HTR-8/SVneo (cell line): ENCODE measurements at places on chromosomes 6 and 20.

DNA sequence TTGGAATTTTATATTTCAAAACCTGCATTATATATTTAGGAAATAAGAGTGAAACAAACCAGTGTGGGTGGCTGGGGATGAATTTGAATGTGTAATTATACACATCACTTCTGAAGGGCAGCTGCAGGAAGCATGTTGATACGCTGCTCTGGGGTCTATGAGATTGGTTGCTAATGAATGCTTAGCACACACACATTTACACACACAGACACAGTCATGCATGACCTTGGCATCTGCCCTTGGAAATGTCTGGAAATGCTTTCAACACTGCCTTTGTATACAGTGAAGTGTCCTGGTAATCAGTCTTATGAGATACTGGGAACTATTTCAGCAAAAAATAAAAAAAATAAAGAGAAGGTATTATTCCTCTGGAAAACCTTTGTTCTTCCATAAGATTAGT is 83.4 kb downstream of the ELOVL4 start:
- DNase-seq, result no peak

DNA sequence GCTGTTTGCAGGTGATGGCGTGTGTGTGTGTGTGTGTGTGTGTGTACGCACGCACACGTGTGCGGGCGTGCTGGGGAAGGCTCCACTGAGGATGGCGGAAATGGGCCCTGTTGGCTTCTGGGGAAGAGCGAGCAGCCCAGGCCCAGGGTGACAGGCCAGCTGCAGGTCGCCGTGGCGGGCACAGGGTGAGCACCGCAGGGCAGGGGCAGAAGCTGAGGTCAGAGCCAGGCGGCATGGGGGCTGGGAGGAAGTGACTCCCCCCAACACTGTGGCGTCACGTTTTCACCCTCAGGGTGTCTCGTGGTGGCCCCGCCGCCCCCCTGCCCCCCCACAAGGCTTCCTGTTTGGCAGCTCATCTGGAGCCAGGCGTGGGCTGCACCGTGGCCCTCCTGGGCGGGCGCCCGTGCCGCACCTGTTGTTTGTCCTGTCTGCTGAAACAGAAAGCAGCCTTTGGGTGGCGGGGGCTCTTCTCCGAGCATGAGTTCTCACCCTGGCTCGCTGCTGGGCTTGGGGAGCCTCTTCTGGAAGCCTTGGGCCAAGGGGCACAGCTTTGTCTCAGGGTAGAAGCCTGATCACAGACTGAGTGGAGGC is 7.1 kb downstream of the RBM38 start:
- DNase-seq, result no peak

DNA sequence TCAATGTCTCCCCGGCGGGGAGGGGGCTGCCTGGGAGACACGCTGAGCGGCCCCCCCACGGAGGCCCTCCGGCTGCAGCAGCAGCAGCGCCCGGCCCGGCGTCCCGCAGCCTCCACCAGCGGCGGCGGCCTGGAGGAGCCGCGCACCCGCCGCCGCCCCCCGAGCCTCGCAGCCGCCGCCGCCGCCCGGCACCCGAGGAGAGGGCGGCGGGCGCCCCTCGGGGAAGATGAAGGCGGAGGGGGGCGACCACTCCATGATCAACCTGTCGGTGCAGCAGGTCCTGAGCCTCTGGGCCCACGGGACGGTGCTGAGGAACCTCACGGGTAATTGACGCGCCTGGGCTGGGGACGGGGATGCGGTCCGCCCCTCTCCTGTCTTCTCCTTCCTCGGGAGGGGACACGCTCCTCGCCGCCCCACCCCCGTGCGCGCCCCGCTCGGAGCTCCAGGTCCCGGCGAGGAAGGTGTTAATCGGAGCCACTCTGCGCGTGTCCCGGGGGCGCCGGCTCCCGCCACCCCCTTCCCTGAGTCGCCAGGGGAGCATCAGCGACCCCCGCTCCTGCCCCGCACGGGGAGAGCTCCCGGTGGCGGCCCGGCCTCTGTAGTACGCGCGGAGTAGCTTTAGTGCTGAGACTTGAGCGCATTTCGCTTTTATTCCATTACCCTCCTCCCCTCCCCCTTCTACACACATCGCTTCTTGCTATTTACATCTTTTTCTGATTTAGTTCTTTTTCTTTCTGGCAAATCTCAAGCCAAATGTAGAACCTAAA is 686 bp downstream of the TMEM170B start:
- peak; percentile 20 for DNase-seq

DNA sequence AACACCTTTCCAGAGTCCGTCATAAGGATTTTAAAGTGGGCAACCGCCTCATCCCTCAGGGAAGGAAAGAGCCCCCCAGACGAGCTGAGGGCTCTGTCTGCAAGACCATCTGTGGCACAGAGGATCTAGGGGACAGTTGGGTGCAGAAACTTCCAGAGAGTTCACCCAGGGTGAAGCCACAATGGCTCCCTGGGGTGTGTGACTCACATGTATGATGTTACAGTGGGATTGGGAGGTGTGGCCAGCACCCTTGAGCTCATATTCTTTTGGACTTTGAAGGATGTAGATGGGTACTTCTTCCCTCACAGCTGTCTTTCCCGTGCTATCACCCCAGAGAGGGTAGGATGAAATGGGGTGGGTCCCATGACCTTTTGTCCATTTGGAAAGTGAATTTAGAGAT is 95.5 kb downstream of the NCR2 start:
- DNase-seq, result peak; percentile 81

- no peak for DNase-seq
Measured at GRCh38 chr20:22562620-22563019, 21.8 kb downstream of the FOXA2 start.

DNA sequence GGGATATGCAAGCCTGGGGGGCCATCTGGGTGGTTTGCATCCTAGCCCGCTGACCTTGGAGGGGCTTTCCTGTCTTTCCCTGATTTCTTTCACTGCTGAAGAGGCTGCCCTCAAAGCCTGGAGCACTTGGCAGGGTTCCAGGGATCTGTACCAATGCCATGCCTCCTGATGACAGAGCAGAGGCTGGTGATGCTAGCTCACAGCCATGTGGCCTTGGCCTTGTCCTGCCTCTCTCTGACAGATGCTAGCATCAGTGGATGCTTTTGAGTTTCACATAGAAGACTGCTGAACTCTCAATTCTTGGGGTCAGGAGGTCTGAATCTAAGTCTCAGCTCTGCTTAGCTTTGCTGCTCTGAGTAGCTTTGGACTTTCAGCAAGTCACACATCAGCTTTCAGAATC is 21.9 kb upstream of the RREB1 start:
- DNase-seq, result no peak

- DNase-seq, result peak; percentile 78
Measured at GRCh38 chr20:63978319-63979228, 868 bp downstream of the SAMD10 start.

DNA sequence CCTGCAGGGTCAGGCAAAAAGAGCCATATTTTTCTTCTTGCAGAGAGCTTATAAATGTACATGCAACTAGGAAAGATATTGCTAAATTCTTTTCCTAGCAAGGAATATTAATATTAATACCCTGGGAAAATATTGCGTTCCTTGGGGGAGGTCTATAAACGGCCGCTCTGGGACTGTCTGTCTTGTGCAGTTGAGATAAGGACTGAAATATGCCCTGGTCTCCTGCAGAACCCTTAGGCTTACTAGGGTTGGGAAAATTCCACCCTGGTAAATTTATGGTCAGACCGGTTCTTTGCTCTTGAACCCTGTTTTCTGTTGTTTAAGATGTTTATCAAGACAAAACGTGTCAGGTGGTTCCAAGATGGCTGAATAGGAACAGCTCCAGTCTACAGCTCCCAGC is 121.3 kb upstream of the CARMIL1 start:
- DNase-seq, result no peak

- no peak for DNase-seq
Measured at GRCh38 chr6:35962779-35963560, 42.1 kb upstream of the SRPK1 start.

DNA sequence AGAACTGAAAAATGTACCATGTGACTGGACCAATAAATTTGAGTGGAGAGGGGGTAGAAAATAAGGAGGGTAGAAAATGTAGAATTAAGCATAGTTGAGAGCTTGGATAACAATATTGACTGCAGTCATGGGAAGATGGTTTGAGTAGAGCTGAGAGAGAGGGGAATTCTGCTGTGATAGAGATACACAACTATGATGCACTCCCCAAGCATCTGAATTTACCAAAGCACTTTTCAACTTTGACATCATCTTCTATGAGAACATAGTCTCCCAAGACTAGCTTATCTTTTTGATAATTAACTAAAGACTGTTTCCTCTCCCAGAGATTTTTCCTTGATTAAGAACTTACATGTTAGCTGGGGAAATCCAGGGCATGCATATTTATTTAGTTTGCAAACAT is 103.1 kb downstream of the TNFRSF21 start:
- no peak for DNase-seq

DNA sequence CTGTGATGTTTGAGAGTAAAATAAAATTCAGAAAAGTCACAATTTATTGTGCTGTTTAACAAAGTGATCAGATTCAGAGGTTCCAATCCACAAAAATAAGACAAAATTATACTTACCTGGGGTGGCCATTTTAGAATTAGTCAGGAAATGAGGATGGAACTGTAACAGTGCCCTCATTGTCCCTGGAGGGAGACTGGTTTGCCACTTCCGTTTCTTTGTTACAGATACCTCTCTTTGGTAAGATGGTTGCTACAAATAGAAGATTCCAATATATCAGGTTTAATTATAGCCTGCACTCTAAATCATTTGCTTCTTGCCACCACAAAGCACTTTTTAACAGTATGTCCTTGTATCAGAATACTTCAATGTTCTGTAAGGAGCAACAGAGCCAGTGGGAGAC is 95.6 kb downstream of the CTNNBL1 start:
- DNase-seq, result no peak

DNA sequence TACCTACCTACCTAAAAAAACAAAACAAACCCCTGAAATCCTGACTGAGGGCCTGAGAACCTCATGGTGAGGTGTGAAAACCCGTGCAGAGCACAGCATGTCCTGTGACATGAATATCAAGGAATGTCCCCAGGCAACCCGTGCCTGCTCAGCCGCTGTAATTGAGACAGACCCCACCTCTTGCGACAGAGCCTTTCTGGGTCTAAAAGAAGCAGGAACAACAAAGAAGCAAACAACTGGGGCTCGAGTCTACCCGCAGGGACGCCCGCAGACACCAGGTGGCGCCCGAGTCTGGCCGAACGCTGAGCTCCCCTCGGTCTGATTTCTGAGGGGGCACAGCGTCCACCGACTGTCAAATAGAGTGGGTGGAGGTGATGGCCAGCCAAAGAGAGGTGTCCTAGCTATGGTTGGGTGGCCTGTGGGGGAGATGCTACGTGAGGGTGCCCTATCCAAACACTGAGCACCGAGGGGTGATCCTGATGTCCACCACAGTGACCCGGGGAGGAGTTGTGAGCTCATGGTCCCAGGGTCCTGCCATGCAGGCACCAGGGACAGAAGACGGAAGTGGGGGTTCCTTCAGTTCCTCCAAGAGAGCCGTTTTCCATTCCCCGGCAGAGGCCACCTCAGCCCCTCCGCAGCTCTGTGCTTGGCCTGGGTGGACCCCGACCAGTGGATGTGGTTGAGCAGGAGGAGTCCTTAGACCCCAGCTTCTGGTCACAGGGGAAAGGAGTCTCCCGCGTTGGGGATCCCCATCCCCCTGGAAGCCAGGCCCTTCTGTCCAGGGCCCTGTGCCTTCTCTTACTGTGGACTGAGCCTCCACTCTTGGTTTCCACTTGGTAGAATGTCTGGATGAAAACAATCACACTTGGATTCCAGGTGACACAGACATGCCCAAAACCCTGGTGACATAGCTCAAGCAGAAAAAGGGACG is 268.2 kb downstream of the CDC5L start:
- peak; percentile 73 for DNase-seq

DNA sequence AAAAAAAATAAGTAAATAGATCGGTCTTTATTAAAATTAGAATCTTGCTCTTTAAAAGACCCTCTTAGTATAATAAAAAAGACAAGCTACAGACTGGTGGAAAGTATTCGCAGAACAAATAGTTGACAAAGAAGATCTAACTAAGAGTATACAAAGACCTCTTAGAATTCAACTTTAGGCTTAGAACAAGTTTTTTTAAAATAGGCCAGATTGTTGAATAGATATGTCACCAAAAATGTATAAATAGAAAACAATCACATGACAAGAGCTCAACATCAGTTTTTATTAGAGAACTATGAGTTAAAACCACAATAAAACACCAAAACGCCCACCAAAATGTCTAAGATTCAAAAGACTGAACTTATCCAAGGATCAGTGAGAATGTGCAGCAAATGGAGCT is 632.7 kb upstream of the PTCHD4 start:
- no peak for DNase-seq

- no peak for DNase-seq
Measured at GRCh38 chr6:168584249-168584648, 143.3 kb downstream of the SMOC2 start.

DNA sequence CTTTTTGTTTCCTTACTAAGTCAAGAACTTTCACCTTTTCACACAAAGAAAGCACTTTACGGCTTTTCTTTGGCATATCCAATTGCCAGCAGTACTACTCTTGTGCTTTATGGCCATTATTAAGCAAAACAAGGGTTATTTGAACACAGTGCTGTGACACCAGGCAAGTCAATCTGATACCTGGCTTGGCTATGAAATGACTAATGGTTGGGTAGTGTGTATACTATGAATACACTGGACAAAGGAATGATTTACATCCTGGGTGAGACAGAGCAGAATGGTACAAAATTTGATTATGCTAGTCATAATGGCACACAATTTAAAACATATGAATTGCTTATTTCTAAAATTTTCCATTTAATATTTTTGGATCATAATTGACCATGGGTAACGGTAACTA is 22.1 kb upstream of the ADGRF1 start:
- DNase-seq, result no peak

- no peak for DNase-seq
Measured at GRCh38 chr6:80366714-80367113, 260.2 kb downstream of the BCKDHB start.

DNA sequence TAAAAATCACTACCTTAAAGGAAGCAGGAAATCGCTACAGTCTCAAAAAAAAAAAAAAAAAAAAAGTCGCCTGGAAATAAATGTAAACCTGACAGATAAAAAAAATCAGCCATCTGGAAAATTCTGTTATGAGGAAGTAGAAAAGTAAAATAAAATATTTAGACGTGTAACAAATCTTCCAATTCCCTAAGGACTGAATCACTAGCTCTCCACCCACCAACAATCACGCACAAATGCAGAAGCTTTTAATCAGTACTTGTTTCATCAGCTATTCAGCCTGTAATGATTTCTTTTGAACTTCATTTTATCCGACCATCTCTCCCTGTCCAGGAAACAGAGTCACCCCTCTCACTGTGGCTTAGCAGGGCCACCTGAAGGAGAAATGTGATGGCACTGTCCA is 59.0 kb downstream of the SLC23A2 start:
- no peak for DNase-seq
